ENCODE measurements at places on chromosomes 1 and 21.
A peak's percentile ranks its signal among the peaks of the same experiment; 100 is the strongest.

DNA sequence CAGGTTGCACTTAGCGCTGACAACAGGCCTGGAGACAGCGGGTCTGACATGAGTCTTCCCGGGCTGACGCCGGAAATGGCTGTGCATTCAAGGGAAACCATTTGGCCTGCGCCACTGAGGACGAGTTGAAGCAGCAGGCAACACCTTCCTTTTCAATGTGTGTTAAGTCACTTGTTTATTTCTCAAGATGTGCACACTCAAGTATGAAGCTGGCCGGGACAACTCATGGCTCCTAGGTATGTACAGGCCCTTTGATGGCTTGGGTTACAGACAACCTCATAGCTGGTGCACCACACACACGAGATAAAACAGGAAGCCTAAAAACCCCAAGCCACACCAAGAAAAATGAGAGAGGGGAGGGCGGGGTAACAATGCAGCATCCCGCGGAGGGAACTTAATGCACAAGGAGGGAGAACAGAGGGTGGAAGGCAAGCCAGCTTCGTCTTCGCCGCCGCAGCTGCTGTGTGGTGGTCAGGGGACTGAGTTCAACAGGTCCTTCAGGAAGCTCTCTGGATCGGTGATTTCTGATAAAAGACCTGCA is 118.0 kb upstream of the IFFO2 start:
- DNase-seq, result no peak

GRCh38 chr1:40786171-40786994 is 2.8 kb downstream of the KCNQ4 start:
- no peak for DNase-seq

DNA sequence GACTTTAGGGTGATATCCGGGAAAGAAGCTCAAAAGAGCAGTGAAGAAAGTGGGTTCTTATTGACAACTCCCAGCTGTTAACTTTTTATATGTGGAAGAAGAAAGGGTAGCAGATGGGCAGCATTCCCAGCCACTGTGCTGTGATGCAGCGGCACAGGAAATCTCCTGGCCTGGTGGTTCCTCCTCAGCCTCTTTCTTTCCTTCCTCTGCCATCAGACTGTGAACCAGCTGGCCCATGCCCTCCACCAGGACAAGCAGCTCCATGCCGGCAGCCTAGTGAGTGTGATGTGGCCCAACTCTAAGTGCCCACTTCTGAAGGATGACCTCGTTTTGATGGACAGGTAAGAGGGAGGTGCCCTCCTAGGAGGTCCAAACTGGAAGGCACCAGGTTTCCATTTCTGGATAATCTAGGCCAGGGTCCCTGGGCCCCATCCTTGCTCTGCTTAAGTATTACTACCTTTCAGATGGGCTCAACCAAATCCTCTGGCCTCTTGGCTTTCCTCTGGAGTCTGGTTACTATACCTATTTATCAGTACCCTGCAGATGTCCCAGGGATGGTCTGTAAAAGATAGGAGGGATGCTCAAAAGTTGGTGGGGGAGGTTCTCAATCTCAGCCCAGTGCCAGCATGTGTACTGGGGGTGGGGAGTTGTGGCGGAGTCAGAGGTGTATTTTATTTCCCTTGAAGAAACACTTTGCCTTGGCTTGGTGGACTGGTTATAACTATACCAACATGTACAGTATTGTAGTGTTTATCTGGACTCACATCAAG is 17.0 kb downstream of the MFN2 start:
- DNase-seq, result no peak

- peak; percentile 68 for DNase-seq
Observed at GRCh38 chr1:35707601-35708440, 10.9 kb downstream of the C1orf216 start.

- no peak for DNase-seq
Observed at GRCh38 chr1:93592551-93592949, 89.1 kb downstream of the BCAR3 start.

DNA sequence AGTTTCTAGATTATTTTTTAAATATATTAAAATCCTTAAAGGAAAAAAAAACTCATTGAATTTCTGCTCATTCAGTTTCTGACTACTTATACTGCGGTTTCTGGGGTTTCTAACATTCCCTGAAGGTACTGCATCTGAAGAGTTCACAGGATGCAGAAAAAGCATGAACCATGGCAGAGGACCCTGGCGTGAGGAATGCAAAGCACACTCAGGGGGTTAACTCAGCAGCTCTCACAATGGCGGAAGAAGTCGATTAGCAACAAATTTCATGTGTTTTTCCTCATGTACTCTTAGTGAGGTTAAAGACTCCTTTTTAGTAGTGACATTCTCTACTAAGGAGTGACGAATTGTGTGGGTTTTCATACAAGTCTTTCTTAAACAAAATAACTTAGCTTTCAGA is 975.6 kb downstream of the NCAM2 start:
- no peak for DNase-seq

- no peak for DNase-seq
Observed at GRCh38 chr1:156898161-156898566, 4.6 kb downstream of the PEAR1 start.

GRCh38 chr21:43006874-43007208 is 32.5 kb downstream of the PKNOX1 start:
- DNase-seq, result no peak

- DNase-seq, result no peak
Observed at GRCh38 chr1:85976516-85977205, 179.9 kb downstream of the COL24A1 start.

- DNase-seq, result no peak
Observed at GRCh38 chr1:234475167-234475793, 3.7 kb downstream of the TARBP1 start.

- DNase-seq, result no peak
Observed at GRCh38 chr21:33552093-33552998, 9.5 kb downstream of the SON start.

GRCh38 chr1:240122639-240123613 is 31.2 kb downstream of the FMN2 start:
- DNase-seq, result peak; percentile 25

DNA sequence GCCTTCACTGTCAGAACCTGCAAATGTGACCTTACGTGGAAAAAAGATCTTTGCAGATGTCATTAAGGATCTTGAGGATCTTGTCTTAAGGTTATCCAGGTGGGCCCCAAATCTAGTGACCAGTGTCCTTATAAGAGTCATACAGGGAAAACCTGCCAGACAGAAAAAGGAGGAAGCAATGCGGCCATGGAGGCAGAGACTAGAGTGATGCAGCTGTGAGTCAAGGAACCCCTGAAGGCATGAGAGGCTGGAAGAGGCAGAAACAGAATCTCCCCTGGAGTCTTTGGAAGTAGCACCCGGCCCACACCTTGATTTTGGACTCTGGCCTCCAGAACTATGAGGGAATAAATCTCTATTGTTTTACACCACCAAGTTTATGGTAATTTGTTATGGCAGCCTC is 36.5 kb upstream of the DNASE2B start:
- no peak for DNase-seq

DNA sequence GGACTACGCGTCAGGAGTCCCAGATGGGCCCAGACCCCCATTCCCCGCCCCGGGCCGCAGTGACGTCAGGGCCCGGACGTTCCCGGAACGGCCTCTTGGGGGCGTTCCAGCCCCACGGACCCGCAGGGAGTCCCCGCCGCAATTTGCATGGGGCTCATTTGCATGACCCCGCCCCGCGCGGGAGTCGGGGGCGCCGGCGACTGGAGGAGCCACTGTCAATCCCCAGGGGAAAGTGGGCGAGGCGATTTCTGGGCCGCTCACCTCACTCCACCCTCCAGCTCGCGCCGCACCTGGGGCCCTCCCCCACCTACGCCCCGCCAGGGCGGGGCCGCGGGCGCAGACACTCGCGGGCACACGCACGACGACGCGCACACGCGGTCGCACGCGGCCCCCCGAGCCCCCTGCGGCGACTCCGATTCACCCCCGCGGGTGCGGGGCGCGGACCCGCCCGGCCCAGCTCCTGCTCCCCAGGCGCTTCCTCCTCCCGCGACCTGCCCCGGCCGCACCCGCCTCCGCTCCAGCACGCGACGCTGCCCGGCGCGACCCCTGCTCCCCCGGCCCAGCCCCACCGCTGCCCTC is 13.2 kb downstream of the AGRN start:
- peak; percentile 55 for DNase-seq

DNA sequence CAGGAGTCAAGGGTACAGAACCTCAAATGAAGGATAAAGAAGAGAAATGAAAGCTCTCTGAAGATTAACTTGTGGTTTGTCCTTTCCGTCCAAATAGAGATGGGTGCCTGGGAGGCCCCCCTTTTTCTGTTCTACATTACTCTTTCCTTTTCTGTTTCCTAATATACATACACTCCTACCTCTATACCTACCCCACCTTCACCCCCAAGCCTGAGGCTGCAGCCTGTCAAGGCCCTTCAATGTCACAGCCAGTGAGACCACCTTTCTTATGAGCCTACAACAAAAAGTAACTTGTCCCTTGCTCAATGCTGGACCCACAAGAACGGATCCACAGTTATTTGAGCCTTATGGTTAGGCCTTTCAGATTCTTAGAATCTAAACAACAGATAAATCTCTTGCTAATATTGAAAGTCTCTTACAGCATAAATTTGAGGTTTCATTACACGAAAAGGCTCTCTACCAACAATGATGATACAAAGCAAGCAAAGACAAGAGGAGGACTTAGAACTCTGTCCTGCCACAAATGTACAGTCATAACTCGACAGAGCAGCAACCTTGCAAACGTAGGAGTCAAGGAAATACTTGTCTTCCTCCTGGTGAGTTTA is 4.1 kb upstream of the TRAF3IP3 start:
- no peak for DNase-seq

DNA sequence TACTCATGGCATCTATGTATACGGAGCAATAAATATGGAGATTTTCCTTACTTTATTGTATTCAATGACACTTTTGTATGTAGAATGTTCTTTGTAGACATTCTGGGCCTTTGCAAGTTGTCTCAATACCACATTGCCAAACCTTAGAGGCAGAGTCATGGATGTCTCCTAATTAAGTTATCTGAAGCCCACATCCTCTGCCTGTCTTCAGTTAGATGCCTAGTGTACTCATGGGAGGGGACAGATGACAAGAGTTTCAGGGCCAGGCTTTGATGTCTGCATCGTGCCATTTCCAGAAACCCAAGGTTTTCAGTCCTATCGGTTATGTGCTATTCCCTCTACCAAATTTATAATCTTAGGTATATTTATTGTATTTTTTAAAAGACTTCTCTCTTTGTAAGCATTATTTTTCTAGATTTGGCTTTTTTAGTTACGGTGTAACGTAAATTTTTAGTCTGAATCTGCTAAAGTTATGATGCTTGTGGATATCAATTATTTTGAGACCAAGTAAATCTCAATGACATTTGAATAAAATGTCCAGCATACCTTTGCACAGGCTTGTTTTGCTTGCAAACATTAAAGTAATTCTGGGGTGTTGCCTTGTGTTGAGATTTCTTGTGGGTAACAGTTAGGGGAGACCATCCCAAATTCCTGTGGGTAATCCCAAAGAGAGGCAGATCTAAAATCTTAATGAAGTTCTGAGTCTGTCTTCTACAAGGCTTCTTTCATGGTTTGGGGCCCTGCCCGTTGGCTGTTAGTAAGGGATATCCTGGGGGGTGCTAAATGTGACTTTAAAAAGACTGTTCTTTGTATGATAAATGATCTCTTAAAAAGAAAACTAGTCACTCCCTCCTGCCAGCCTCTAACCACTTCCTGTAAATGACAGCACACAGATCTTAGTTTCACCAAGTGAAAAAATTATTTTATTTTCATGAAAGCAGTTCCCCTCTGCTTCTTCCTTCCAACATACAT is 8.0 kb upstream of the MACF1 start:
- no peak for DNase-seq

- DNase-seq, result no peak
Observed at GRCh38 chr1:20792196-20792595, 5.1 kb upstream of the HP1BP3 start.

DNA sequence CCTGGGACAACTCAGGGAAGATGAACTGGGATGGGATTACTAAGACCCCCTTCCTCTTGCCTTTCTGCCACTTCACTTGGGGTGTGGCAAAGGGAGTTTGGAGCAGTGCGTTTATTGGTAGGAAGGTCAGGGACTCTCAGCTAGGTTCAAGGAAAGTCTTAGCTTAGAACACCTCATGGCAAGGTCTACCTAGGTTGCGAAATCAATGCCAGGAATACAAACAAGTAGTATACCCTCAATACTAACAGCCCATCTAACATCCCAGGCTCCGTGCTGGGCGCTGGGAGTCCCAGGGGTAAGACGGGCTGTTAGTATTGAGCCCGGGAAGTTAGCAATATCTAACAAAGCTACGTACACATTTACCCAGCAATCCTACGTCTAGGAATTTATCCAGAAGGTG is 4.7 kb downstream of the ATP2B4 start:
- DNase-seq, result no peak

- DNase-seq, result peak; percentile 78
Observed at GRCh38 chr1:199778324-199778955, 249.1 kb upstream of the NR5A2 start.

DNA sequence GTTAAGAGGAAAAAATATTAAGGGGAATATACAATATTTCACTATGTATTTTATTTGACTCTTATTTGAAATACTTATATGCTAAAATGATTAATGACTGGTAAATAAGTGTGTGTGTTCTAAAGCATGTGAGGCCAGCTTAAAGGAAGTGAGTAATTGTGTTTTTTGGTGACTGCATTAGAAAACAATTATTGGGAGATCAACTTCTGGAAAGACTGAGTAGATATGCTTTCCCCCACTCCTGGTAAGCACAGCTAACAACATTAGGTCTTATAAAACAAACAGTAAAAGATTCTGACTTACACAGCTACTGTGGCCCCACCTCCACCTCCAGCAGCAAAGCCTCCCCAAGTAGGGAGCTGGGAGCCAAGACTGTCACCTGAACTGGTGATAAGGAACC is 403.0 kb downstream of the SRGAP2C start:
- no peak for DNase-seq

GRCh38 chr1:51518033-51518585 is 957 bp downstream of the EPS15 start:
- DNase-seq, result no peak

DNA sequence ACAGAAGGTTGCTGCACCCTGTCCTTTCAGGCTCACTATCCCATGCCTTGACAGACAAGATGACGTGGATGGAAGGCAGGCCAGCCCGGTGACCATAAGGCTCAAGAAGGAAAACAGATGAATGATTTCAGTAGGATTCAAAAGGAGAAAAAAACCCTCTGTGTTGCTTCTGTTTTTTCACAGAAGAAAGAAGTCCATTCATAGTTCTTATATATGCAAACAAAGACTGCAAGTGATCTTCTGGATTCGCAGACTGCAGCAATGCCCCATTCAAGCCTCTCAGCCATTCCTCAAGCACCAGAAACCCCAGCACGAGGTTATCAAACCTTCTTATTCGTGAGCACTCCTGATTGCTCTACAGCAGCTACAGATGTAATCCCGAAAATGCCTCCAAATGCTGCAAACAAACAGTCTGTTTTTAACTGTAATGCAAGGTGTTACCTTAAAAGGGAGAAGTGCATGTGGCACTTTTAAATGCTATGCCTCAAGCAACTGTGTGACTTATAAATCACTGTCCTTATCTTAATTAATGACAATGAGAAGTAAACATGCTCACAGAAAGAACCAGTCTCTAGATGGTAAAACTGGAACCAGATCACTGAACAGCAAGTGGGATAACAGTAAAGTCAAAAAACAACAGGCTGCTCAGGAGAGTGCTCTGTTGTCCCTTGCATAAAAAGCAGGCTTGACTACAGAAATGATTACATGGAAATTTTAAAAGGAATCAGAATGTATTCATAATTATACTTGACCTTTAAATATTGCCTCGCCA is 173.9 kb downstream of the HHIPL2 start:
- DNase-seq, result no peak

- no peak for DNase-seq
Observed at GRCh38 chr1:108560189-108560873, 431 bp downstream of the EEIG2 start.

All from HEK293T (cell line).